ENCODE measurements at places on chromosomes 16 and 17.

DNA sequence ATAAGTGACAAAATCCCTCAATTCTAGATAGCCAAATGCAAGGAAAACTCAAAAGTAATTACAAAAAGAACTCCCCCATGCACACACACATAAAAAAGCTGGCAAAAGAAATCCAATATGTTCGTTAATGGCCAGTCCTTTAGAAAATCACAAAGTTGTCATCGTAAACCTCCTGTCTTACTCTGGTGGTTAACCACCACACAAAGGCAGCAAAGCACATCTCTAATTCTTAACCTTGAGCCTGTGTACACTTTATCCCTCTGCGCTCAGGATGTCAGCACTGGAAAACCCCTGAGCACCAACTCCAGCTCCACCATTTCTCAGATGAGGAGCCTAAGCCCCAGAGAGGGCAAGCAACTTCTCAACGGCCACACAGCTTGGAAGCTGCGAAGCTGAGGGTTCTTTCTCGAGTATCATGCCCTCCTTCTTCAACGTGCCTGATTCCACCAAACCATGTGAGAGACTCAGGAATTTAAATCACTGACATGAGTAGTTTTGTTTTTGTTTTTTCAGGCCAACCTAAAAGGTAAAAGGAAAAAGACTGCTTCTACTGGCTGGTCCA is 72.5 kb downstream of the C16orf95 start:
- DNase-seq: no peak

- DNase-seq: no peak
Observed at GRCh38 chr16:88864099-88864498, 2.4 kb downstream of the PABPN1L start.

DNA sequence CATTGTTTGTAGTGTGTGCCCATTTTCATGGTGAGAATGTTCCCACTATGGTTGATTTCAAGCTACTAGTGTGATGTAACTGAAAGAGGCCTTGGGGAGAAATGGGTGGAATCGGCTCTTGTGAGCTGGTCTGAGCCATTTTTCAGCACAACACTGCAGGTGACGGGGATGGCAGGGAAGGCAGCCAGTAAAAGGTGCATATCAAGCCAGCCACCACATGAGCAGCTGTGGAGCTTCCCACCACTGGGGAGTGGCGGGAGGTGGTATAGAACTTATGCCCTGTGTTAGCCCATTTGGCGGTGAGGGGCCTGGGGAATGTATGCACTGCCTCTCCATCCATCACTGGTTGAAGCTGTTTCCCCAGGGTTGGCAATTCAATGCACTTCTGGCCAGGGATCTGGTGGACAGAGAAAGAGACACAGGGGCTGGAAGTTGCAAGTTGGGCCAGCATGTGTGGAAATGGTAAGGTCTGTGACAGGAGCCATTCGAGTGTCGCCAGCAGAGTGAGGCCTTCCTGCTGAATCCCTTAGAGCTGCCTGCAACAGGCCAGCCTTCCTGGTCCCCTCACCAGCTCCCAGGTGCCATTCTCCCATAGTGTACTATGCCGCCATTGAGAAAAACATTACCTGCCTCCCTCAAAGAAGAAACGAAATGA is 31.7 kb upstream of the BRD7 start:
- no peak for DNase-seq

GRCh38 chr17:58755269-58755576 is 431 bp upstream of the PPM1E start:
- DNase-seq: no peak

GRCh38 chr17:48954300-48954755 is 9.7 kb upstream of the SNF8 start:
- DNase-seq: no peak

- DNase-seq: no peak
Observed at GRCh38 chr17:64470625-64471024, 21.7 kb downstream of the MILR1 start.

GRCh38 chr17:12619459-12620199 is 46.1 kb upstream of the MYOCD start:
- DNase-seq: no peak

- DNase-seq: no peak
Observed at GRCh38 chr16:71885261-71885650, 1.3 kb upstream of the ZNF821 start.
